ENCODE measurements at places on chromosomes 6 and 20. TPM values are rescaled to one million over a fixed set of nuclear protein-coding genes. Genes with fewer than 3 reads are reported as not detected.
A peak's percentile ranks its signal among the peaks of the same experiment; 100 is the strongest.

Gene RNF144B
- total RNA-seq, result 47.4 TPM

Gene C20orf204
- total RNA-seq, result 0.67 TPM

DNA sequence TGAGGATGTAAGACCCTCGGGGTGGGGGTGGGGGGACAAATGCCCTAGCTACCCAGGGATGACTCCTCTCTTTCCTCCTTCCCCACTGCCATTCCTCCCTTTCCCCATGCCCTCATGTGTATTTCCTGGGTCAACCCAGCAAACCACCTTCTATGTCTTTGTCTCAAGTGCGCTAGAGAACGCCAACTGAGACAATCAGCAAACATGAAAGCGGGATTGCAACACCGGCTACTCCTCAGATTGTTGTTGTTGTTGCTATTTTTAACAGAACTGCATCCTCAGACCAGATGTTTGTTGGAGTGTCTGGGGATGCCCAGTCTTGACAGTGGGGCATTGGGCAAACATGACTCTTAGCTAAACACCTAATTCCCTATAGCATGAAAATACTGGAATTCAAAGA, 39.3 kb upstream of the HIVEP1 start:
- DNase-seq, result no peak

- no peak for DNase-seq
Measured at GRCh38 chr6:81487489-81487888, 265.0 kb downstream of the TENT5A start.

Gene HDGFL1
- total RNA-seq, result not detected

DNA sequence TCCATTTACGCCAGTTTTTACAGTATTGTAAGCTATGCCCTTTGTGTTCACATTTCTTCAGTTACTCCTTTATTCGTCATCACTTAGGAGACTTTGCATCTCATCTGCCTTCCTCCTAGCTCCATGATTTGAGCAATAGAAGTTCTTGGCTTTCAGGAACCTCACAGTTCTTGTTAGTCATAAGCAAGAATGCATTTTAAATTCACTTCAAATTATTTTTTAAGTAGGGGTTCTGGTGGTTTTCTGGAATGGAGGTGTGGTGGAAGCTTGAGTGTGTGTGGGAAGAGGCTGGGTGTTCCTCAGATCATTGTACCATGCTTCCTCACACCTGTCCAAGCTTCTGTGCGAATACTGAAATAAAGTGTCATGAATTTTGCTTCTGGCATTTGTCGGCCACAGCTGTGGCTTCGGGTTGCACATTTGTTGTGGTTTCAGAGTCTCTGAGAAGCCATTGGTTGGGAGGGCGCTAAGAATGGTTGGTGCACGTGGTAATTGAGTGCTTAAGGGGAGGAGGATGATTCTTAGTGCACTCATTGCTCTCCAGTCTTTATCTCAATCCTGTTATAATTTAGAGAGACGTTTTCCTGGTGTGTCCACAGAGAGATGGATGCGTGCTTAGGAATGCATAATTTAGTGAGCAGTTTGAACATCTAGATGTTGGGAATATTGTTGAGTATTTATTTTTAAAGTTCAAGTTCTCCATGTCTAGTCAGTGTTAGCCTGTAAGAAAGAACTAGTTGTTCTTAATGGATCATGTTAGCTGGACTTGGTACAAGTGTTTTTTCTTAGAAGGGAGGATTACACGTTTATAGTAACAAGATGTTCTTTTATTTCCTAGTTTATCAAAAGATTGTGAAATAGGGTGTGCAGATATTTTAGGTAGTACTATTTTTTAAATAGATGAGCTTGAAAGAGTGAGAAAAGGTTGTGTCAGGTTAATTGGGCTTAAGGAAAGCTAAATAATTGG, 31.9 kb downstream of the FOXO3 start:
- DNase-seq, result peak; percentile 85

DNA sequence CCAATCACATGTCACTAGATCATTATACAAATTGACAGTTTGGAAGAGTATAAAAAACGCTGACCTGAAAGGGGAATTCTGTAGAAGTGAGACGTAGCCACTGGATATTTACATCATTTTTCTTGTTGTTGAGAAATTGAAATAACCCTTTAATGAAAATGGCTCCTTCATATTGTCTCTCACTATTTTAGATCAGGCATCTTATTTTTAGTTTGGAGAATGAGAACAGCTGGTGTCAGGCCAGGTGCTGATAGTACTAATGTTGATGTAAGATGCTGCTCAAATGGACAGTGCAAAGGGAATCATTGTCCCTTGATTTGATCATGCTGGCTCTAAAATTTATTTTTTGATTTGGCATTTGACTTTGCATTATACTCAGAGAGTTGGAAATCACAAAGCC, 17.4 kb downstream of the NKAIN2 start:
- no peak for DNase-seq

Gene ZNF337
- 13.7 TPM for total RNA-seq
